ENCODE measurements at places on chromosomes 4 and X.

GRCh38 chr4:150009533-150009932 lies 68.7 kb upstream of the DCLK2 start:
- no peak for DNase-seq

GRCh38 chr4:189200353-189200752 lies 740.3 kb upstream of the FRG1 start:
- DNase-seq: no peak

DNA sequence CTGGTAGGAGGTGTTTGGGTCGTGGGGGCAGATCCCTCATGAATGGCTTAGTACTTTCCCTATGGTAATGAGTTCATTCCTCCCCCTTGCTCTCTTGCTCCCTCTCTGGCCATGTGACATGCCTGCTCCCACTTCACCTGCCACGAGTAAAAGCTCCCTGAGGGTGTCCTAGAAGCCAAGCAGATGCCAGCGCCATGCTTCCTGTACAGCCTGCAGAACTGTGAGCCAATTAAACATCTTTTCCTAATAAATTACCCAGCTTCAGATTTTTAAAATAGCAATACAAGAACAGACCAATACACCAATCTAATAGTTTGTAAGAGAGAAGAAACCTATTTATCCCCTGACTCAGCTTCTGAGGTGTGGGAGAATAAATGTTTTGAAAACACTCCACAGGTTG lies 60.5 kb downstream of the FGFBP1 start:
- no peak for DNase-seq

GRCh38 chr4:119933606-119934005 lies 133.0 kb downstream of the MAD2L1 start:
- DNase-seq: no peak

DNA sequence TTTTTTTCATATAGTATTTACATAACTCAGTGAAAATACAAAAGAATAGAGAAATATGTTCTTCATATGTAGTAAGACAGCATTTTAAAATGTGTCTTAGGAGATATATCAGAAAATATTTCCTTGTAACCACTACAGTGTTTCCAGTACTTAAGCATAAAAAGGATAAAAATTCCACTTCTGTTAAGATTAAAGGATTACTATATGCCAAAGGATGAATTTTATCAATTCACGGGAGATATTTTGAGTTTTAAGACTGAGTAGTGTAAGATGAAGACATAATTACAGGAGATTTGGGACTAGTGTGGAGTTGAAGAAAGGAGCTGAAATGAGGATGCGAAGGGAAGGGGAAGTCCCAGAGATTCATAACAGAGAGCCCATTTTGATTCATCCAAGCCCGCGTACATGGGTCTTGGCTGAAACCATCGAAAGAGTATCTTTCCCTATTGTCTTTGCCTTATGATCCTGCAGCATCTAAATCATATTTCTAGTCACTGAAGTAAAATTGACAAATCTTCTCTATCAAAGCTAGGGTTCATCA lies 58.7 kb downstream of the MAD2L1 start:
- DNase-seq: no peak

DNA sequence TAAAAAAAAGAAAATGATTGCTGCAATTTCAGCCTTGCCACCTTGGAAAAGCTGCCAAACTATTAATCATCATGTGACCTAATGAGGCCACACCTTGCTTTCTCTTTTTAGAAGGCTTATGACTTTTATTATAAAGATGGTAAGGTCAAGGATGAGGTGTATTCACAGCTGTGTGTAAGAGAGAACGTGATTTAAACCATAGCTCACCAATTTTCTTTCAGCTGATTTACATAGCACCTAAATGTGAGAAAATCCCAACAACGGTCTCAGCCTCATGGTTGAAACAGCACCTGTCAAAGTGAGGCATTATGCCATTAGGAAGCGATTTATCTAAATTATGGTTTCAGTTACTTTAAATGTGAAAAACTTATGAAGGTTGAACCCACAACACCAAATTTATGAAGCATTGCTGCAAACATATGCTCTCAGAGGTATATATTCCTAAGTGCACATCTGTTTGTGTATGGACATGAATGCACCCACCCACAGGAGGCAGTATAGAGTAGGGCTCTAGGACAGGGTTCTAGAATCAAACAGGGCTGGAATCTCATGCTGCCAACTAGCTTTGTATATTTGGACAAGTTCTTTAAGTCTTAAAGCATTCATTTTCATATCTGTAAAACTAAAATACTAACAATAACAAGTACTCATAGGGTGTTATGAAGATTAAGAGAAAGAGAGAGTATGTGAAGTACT lies 40.7 kb downstream of the ANXA3 start:
- DNase-seq: peak; percentile 12

DNA sequence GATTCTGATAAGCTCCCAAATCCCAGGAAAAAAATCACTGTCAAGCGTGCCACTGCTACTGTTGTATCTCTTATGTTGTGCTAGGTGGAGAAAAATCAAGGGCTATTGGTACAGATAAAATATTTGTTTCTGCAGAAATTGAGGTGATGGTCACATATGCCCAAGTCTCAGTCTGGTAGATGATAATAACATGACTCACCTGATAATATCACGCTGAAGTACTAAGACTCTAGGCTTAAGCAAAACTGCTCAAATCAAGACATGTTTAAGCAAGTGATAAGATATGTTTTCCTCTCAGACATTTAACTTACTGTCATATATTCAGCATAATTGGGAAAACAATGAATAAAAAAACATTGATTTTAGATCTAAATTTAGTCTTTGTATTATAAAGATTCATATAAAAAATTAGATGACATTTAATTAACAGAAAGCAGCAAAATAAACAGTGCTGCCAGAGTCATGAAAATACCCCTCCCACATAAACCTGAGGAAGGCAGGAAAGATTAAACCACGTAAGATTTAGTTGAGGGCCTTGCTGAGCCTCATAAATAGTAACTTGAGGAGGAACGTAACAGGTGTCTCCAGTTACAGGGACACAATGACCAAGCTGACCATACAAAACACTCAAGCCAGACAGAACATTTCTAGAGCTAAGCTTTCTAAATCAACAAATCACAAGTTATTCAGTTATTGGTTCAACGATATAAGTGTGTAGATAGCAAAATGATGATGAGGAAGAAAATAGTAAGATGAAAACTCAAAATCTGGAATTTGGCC lies 143.5 kb downstream of the CHM start:
- DNase-seq: no peak

GRCh38 chr4:122921971-122922876 lies at the start of gene NUDT6:
Gene NUDT6, minus strand, starts transcription at chr4:122922597. Its CDS starts 25 bp downstream, at chr4:122922572.
- peak; percentile 46 for DNase-seq

- DNase-seq: no peak
Measured at GRCh38 chr4:179539641-179540040, 2097.4 kb upstream of the AGA start.

GRCh38 chrX:132631579-132632232 lies 142.9 kb upstream of the MBNL3 start:
- DNase-seq: no peak

- no peak for DNase-seq
Measured at GRCh38 chr4:47475411-47475810, 9.7 kb upstream of the ATP10D start.

- no peak for DNase-seq
Measured at GRCh38 chr4:75679876-75680575, 6.8 kb upstream of the G3BP2 start.

- no peak for DNase-seq
Measured at GRCh38 chr4:163772238-163772637, 277.7 kb downstream of the TMA16 start.

- DNase-seq: no peak
Measured at GRCh38 chr4:138826322-138826721, 189.3 kb upstream of the NOCT start.

DNA sequence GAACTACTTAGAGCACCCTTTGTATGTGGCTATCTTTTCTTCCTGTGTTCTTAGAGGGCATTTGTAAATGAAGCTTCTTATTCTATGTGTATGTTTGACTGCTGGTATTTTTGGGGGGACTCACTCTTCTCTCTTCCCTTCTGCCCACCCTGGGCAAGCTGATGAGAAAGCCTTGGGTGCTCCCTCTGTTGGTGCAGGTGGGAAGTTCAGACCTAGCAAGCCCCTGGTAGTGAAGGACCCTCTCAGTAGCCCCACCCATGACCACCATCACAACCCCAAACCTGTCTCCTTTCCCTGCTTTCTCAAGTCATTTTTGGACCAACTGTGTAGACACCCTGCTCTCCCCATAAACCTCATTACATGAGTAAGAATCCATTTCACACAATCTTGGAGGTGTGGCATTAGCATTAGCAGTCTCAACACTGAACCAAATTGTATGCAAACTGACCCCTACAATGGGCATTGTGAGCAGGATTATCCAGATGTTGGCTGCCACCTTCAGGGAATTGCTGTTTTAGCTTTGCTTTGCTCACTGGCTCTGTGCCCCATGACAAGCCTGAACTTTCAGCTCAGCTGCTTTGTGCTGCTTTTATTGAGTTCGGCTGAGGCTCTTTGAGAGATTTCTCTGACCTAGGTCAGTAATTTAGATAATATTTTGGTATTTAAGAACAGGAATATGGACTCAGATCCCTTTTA lies 27.9 kb downstream of the TRIM61 start:
- DNase-seq: no peak

DNA sequence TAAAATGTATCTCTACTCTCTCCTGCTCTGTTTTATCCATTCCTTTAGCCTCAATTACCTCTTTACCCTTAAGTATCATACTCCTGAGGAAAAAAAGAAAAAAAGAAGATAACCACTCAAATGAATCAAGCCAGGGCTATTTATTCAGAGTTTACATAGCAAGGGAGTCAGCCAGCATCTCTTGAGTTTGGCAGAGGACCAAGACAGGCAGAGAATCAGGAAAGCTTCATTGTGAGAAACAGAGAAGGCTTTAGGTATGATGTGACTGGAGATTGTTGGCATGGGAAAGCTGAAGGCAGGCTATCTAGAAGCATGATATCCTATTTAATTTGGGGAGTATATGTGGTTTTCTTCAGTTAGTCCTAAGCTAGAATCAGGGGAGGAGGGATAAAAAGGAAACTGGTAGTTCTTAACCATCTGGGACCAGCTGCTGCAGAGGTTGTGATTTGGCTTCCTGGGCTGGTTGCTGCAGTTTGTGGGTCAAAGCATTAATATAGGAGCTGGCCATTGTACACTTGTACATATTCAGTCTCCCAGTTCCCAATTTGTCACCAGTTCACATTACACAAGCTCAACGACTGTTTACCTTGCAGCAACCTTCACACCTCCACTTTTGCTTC lies 11.2 kb downstream of the APELA start:
- DNase-seq: no peak

GRCh38 chr4:110119880-110120279 lies 78.5 kb downstream of the ELOVL6 start:
- DNase-seq: no peak

DNA sequence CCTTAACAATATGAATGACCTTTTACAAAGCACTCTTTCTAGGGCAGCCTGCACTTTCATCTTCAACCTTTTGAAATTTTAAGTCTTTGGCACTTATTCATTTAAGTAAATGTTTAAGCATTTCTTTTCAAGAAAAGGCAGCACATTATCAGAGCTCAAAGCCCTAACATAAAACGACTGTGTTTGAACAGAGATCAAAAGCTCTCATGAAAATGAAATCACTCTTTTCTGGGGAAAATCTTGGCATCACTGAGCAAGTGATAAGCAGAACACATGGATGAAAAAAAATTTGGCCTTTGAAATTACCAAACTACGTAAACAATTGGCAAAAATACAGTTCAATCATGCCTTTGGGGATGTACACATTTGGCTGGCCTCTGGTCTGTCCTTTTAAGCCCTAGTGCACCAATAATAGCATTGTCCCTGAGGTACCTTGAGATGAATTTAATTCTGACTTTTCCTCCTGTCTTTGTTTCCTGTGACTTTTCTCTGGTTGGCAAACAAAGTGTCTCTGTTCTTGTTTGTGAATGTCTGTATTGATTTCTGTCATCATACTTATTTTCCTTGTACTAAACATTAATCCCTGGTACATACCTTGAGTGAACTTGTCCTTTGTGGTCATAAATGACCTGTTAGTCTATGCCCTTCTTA lies 12.9 kb upstream of the ODAM start:
- DNase-seq: no peak

DNA sequence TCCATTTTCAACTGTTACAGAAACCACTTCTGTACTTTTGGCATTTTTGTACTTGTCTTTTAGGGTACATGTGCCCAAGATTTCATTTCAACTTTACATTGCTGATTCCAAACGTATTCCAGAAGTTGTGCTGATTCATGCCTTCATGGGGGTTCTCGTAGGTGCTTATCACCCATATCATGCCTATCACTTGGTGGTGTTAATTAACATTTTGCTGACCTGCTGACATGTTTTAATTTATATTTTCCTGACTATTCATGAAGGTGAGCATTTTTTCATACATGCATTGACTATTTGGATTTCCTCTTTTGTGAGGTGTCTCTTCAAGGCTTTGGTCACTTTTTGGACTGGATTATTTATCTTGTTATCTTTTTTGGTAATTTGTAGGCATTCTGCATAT lies 64.1 kb downstream of the CC2D2A start:
- DNase-seq: no peak

GRCh38 chr4:519203-519651 lies 20.2 kb downstream of the PIGG start:
- DNase-seq: no peak

- DNase-seq: no peak
Measured at GRCh38 chr4:44842531-44842930, 116.2 kb upstream of the GNPDA2 start.

DNA sequence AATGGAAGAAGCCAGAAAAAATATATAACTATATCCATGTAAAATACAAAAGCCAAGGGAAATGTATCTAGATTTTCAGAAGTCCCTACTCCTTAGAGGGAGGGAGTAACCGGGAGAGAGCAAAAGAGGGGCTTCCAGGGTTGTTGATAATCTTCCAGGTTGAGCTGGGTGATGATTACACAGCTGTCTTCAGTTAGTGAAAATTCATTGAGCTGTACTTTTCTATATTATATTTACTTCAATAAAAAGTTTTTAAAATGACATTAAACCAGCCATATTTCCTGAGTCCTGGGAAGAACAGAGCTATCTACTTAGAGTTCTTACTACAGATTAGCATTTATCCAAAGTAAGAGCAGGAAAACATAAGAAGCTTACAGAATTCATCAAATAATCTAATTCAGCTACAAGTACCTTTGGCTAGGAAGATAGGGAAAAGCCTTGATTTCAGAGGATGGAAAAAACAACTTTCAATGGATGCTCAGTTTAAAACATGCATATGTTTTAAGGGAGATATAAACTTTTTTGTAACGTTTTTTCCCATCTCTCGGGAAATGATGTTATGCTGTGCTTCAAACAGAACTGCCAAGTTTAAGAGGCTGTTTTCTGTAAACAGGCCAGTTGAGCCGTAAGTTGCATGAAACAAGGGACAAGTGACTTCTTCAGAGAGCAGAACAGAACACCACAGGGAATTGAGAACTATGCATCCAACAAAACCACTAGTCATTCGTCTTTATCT lies 204.6 kb downstream of the SCFD2 start:
- no peak for DNase-seq

- no peak for DNase-seq
Measured at GRCh38 chr4:152352215-152352614, 183.7 kb downstream of the FBXW7 start.

- DNase-seq: no peak
Measured at GRCh38 chr4:129526812-129527211, 430.9 kb downstream of the C4orf33 start.

- no peak for DNase-seq
Measured at GRCh38 chr4:6591313-6591712, 16.3 kb downstream of the MAN2B2 start.

- no peak for DNase-seq
Measured at GRCh38 chr4:141046255-141046654, 87.0 kb downstream of the RNF150 start.

GRCh38 chr4:130043732-130044160 lies 947.8 kb downstream of the C4orf33 start:
- DNase-seq: no peak

Measured in stimulated activated naive CD8-positive, alpha-beta T cell treated with anti-CD3 and anti-CD28 coated beads, Interleukin-15, Interleukin-2, amounts not matched to agents 100 U/mL and 50 U/mL, for 24 hours (primary cell).